ENCODE measurements at places on chromosomes 3 and 15. TPM values are rescaled to one million over a fixed set of nuclear protein-coding genes. Genes with fewer than 3 reads are reported as not detected.

- DNase-seq = no peak
These were observed 16.6 kb downstream of the TMOD2 start for GRCh38 chr15:51768018-51768417.

DNA sequence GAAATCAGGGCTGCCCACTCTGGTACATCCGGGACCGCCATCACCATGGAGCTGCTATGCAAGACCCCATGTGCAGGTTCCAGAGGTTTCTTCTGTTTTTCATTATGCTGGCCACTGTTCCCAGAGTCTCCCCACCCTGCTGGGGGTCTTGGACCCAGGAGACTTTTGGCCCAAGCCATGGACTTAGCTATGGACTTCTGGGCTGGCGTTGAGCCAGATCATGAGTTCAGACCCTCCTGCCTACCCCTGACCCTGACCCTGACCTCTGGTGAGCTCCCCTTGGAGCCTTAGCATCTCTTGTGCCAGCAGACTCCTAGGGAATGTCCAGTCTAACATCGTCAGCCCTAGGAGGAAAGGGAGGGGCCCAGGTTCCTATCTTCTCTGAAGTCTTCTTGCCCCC lies 25.3 kb downstream of the SLC28A1 start:
- DNase-seq = no peak

DNA sequence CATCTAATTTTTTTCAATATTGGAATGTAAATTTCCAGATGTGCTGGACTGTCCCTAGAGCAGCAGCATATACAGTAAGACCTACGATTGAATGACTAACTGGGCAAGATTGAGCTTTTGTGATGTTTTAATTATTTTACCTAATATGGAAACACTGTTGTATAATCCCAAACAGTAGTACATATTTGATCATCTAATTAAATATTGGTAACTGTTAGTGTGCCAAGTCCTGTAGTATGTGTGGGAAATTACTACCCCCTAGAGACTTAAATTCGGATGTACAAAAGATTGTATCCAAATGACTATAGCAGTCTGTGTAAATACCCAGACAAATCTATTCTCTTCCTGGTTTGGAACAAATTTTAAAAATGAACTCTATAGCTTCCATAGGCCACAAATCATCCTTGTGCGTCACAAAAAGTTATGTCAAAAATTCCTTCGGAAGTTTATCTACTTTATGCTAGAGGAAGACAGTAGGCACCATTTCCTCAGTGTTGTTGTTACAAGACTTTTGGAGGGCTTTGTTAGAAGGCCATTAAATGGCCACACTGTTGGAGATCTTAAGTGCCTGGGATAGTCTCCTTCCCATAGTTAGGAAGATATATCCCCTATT lies 41.6 kb downstream of the NKIRAS1 start:
- DNase-seq = no peak

DNA sequence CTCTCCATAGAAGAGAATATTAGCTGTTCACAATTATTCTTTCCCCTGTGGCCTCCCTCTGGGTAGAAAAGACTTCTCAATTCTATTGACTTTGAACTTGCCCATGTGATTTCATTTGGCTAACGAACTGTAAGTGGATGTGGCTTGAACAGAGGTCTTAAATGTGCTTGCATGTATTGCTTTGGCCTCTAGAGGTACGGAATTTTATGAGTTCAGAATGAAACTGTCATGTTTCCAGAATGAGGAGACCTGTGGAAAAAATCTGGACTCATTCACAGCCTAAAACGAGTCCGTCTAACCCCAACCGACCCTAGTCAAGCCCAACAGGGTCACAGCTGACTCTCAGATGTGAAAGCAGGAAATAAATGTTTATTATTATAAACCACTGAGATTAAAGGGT lies 596.7 kb upstream of the UBE2E2 start:
- DNase-seq = no peak

- DNase-seq = no peak
These were observed 1.3 kb upstream of the PRR20G start for GRCh38 chr3:127288921-127289705.

CCDC54 gene
- total RNA-seq = not detected

CD276 gene
- 38.6 TPM for total RNA-seq

All from left colon (tissue), 2 donors.